ENCODE measurements at places on chromosomes 6 and 20. TPM values are rescaled to one million over a fixed set of nuclear protein-coding genes. Genes with fewer than 3 reads are reported as not detected.
A peak's percentile ranks its signal among the peaks of the same experiment; 100 is the strongest.

DNA sequence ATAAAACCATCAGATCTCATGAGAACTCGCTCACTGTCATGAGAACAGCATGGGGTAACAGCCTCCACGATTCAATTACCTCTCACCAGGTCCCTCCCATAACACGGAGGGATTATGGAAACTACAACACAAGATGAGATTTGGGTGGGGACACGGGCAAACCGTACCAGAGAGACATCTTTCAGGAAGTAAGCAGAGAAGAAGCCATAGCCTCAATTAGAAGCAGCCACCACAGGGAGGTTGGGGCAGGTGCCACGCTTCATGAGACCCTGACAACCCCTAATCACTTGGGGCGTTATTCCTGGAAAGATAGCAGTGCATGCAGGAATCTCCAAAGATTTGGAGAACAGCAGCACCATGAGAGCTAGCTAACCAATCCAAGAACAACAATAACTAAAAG lies 52.9 kb upstream of the SIRPG start:
- DNase-seq: no peak
- no peaks in the 10 kb centered on the region for H3K27me3 ChIP-seq
- no peaks in the 10 kb centered on the region for H3K36me3 ChIP-seq
- H3K27ac ChIP-seq: no peak overlapping the region
- no peak overlapping the region for H3K4me3 ChIP-seq
- peaks cover 8% of the 10 kb centered on the region for H3K4me1 ChIP-seq

- DNase-seq: no peak
- no peaks in the 10 kb centered on the region for H3K36me3 ChIP-seq
- H3K4me3 ChIP-seq: no peak overlapping the region
Measured at GRCh38 chr6:170031684-170032121, 259.2 kb downstream of the DLL1 start.

DNA sequence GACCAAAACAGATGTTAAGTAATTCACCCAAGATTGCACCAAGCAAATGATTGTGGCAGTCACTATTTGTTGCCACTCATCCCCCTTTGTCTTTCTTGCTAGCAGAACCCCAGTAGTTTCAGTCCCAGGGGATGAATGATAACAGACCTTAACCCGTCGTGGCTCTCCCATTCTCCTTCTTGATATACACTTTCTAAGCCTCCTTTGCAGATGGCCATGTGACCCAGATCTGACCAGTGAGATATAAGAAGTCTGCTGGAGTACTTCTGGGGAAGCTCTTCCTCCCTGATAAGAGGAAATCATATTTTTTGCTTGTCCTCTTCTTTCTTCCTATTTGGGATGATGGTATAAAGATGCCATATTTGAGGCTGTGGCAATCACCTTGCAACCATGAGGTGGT lies 9.6 kb upstream of the SH3BGRL2 start:
- H3K27me3 ChIP-seq: no peaks in the 10 kb centered on the region
- DNase-seq: no peak
- H3K27ac ChIP-seq: no peak overlapping the region
- no peaks in the 10 kb centered on the region for H3K36me3 ChIP-seq
- no peak overlapping the region for H3K4me3 ChIP-seq
- no peaks in the 10 kb centered on the region for H3K4me1 ChIP-seq

DNA sequence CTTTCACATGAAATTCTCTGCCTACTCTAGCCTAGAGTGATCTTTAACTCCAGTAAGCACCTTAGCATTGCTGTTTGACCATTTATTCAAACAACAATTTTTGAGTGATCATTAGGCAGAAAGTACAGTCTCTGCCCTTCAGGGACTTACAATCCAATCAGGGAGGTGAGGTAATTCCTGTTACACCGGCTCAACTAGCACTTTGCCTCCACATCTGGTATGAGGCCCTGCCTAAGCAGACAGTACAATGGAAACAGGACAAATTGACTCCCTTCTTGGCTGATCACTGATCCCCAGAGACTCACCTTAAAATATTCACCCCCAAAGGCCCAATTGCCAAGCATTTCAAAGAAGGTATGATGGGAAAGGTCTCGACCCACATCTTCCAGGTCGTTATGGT lies 1.4 kb downstream of the AARS2 start:
- H3K27me3 ChIP-seq: no peaks in the 10 kb centered on the region
- H3K4me3 ChIP-seq: no peak overlapping the region
- H3K4me1 ChIP-seq: peaks cover 19% of the 10 kb centered on the region
- peaks cover 13% of the 10 kb centered on the region for H3K36me3 ChIP-seq
- H3K27ac ChIP-seq: no peak overlapping the region

SLC17A9 gene
- 0.09 TPM for polyA plus RNA-seq

GRCh38 chr6:91340896-91341395 lies 754.1 kb upstream of the MAP3K7 start:
- no peaks in the 10 kb centered on the region for H3K4me1 ChIP-seq
- H3K27ac ChIP-seq: no peak overlapping the region
- H3K36me3 ChIP-seq: no peaks in the 10 kb centered on the region
- H3K27me3 ChIP-seq: no peaks in the 10 kb centered on the region
- H3K4me3 ChIP-seq: no peak overlapping the region

GRCh38 chr6:7555671-7556070 lies 14.2 kb downstream of the DSP start:
- no peak for DNase-seq
- H3K4me3 ChIP-seq: no peak overlapping the region
- H3K36me3 ChIP-seq: peaks cover 42% of the 10 kb centered on the region
- H3K27me3 ChIP-seq: no peaks in the 10 kb centered on the region
- H3K27ac ChIP-seq: no peak overlapping the region

- no peak overlapping the region for H3K27ac ChIP-seq
- H3K4me1 ChIP-seq: no peaks in the 10 kb centered on the region
- no peak for DNase-seq
- no peak overlapping the region for H3K4me3 ChIP-seq
Measured at GRCh38 chr20:43583982-43584432, 6.7 kb upstream of the IFT52 start.

- H3K27me3 ChIP-seq: no peaks in the 10 kb centered on the region
- no peaks in the 10 kb centered on the region for H3K4me1 ChIP-seq
- no peaks in the 10 kb centered on the region for H3K36me3 ChIP-seq
- no peak overlapping the region for H3K27ac ChIP-seq
- no peak for DNase-seq
Measured at GRCh38 chr6:84448331-84448730, 220.9 kb upstream of the CEP162 start.

- H3K27me3 ChIP-seq: peaks cover 17% of the 10 kb centered on the region
- H3K4me3 ChIP-seq: no peak overlapping the region
- no peak overlapping the region for H3K27ac ChIP-seq
- H3K36me3 ChIP-seq: no peaks in the 10 kb centered on the region
- no peak for DNase-seq
Measured at GRCh38 chr20:57603120-57603519, 17.1 kb downstream of the ZBP1 start.

DNA sequence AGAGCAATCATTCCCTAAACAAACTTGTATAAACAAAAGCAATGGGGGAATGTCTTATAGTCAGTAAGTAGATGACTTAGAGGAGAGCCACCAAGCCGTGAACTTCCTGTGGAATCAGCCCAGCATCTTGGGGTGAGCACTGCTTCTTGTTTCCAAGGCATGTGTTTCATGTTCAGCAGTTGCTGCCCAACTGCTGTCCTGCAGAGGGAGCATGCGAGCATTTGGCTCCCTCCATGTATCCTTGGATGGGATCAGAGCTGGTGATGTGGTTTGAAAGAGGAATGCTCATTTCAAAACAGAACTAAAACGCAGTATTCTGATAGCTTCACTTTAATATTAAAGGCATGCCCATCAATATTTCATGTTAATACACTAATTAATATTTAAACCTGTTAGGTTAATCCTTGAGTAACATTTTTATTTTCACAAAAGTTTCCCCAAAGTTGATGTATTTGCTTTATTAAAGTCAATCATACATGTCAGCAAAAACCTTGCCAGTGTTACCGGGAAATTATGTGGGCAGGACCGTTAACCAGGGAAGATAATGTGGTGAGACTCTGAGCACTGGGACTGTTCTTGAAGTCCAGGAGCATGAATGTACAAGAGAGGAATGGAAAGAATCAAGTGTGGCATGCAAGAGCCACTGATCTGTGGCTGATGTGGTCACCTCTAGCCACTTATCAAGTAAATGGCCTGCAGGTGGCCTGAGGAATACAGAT lies 172.1 kb upstream of the GGTLC1 start:
- no peak overlapping the region for H3K27ac ChIP-seq
- no peaks in the 10 kb centered on the region for H3K4me1 ChIP-seq
- DNase-seq: no peak
- H3K27me3 ChIP-seq: no peaks in the 10 kb centered on the region
- no peak overlapping the region for H3K4me3 ChIP-seq

DNA sequence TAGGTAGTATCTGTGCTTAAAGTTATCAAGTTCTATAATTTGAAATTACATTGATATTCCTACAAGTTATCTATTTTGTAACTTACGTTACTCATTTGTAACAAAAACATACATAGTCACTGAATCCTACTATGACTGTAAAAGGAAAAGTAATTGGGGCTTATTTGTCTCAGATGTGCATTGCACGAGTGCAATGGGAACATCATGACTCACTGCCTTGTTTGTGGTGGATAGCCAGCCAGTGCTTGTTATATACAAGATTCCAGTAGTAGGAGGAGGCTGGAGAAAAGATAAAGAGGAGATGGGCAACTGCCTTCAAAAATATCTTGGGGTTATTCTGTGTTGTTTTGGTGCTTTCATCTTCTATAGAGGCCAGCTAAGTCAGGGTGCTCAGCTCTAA lies 164.1 kb downstream of the RNF144B start:
- H3K4me1 ChIP-seq: no peaks in the 10 kb centered on the region
- H3K4me3 ChIP-seq: no peak overlapping the region
- H3K27ac ChIP-seq: no peak overlapping the region

GRCh38 chr6:43170931-43171706 lies at the start of gene SRF:
TSS of gene SRF (plus strand) at chr6:43171269. CDS start at chr6:43171657, 388 bp downstream.
- DNase-seq: peak; percentile 96
- peaks cover 7% of the 10 kb centered on the region for H3K36me3 ChIP-seq
- peak within 1 kb of the TSS; percentile 80 for H3K27ac ChIP-seq

DNA sequence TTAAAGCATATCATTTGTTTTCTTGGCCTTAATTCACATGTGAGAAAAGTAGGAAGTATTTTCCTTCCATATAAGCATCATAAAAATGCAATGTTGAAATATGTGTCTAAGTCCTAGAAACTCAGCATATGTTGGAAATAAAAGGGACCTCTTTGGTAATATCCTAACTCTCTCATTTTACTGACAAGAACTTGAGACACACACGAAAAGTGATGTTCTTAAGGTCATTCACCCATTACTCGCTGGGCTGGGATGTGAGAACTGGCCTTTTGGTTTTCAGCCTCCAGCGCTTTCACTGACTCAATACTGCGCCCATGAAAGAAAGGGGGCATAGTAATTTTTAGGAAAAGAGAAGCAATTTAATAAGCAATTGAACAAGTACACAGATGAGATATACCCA lies 153.5 kb upstream of the SCGN start:
- no peak for DNase-seq
- no peaks in the 10 kb centered on the region for H3K27me3 ChIP-seq
- no peaks in the 10 kb centered on the region for H3K36me3 ChIP-seq
- no peak overlapping the region for H3K4me3 ChIP-seq
- H3K4me1 ChIP-seq: peaks cover 17% of the 10 kb centered on the region

- H3K4me1 ChIP-seq: no peaks in the 10 kb centered on the region
- no peak for DNase-seq
- H3K4me3 ChIP-seq: no peak overlapping the region
- no peaks in the 10 kb centered on the region for H3K36me3 ChIP-seq
Measured at GRCh38 chr20:6530254-6530653, 237.2 kb upstream of the BMP2 start.

DNA sequence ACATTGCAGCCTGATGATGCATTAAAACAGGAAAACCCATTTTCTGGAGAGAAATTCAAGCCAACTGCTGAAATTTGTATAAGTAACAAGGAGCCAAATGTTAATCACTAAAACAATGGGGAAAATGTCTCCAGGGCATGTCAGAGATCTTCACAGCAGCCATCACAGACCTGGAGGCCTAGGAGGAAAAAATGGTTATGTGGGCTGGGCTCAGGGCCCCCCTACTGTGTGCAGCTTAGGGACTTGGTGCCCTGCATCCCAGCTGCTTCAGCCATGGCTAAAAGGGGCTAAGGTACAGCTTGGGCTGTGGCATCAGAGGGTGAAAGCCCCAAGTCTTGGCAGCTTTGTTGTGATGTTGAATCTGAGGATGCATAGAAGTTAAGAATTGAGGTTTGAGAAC lies 479.8 kb downstream of the BCKDHB start:
- DNase-seq: no peak
- H3K36me3 ChIP-seq: no peaks in the 10 kb centered on the region
- no peaks in the 10 kb centered on the region for H3K27me3 ChIP-seq
- H3K4me1 ChIP-seq: no peaks in the 10 kb centered on the region
- no peak overlapping the region for H3K4me3 ChIP-seq

DNA sequence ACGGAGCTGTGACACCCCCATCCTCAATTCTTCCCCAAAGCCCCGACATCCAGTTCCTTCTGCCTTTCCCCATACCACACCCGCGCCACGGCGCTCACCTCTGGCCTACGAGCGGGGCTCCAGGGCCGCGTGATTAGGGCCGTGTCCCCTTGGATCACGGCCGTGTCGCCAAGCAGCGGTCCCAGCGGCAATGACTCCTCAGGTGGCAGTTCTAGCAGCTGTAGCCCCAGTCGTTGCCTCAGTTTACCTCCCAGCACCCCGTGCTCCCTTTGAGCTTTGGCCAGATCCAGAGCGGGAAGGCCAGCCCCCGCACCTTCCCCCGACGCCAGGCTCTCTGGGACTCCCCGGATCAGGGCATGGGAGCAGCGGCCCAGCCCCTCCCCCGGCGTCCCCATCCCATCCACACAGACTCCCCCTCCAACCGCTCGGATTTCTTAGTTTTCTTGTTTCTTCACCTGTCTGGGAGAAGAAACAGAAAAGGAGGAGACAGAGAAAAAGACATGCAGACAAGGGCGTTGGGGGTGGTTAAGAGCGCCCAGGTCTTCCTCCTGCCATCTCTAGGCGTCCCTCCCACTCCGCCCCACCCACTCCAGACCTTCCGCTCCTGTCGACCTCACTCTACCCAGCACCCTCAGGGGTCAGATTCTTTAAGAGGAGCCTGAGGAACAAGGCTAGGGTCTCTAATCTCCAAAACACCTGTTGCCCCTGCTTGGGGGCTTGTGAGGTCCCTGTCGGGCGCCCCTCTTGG lies at the start of gene DDAH2:
Gene DDAH2, minus strand, starts transcription at position 533 of the 748 bp plus-strand sequence. Its CDS starts 138 bp downstream, at position 395.
- no peaks in the 10 kb centered on the region for H3K27me3 ChIP-seq
- peaks cover 25% of the 10 kb centered on the region for H3K36me3 ChIP-seq
- no peak within 1 kb of the TSS for H3K27ac ChIP-seq
- peak within 1 kb of the TSS; percentile 74 for H3K4me3 ChIP-seq
- DNase-seq: no peak
- peaks cover 18% of the 10 kb centered on the region for H3K4me1 ChIP-seq

DNA sequence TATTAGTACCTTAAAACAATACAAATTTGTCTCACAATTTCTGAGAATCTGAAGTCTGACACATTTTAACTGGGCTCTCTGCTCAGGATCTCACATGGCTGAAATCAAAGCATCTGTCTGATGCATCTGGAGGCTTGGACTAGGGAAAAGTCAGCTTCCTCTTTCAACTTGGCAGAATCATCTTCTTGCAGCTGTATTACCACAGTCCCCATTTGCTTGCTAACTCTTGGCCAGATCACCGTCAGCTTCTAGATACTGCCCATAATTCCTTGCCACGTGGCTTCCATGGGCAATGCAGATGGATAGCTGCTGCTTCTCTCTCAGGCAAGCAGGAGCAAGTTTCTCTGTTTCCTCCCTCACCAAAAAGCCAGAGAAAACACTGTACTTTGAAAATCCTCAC lies 1106.4 kb upstream of the CITED2 start:
- DNase-seq: no peak
- H3K4me3 ChIP-seq: no peak overlapping the region
- no peaks in the 10 kb centered on the region for H3K27me3 ChIP-seq
- no peaks in the 10 kb centered on the region for H3K36me3 ChIP-seq
- H3K4me1 ChIP-seq: peaks cover 3% of the 10 kb centered on the region

- H3K27me3 ChIP-seq: no peaks in the 10 kb centered on the region
- no peaks in the 10 kb centered on the region for H3K36me3 ChIP-seq
- no peak overlapping the region for H3K27ac ChIP-seq
- no peak overlapping the region for H3K4me3 ChIP-seq
Measured at GRCh38 chr6:169862892-169863525, 111.6 kb downstream of the ERMARD start.

GPRC6A gene
- not detected for polyA plus RNA-seq

Measured in keratinocyte (primary cell).